Frontal cortex (tissue), 4 donors: ENCODE measurements at places on chromosomes 6 and 20. TPM values are rescaled to one million over a fixed set of nuclear protein-coding genes. Genes with fewer than 3 reads are reported as not detected.
A peak's percentile ranks its signal among the peaks of the same experiment; 100 is the strongest.

GRCh38 chr6:113591896-113592827 is 265.0 kb upstream of the MARCKS start:
- DNase-seq: no peak

DNA sequence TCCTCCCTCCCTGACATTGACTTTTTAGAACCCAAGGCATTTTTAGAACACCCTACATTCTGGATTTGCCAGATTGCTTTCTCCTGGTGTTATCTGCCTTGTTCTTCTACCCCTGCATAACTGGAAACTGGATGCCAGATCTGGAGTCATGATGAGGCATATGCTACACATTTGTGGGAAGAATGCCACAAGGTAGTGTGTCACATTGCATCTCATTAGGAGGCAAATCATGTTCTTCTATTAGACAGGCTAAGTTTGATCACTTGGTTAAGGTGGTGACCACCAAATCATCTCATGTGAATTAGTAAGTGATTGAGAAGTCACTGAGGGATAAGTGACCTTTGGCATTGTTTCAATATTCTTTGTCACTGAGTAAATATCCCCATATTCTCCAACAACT is 12.9 kb upstream of the NKX2-2 start:
- DNase-seq: no peak

DNA sequence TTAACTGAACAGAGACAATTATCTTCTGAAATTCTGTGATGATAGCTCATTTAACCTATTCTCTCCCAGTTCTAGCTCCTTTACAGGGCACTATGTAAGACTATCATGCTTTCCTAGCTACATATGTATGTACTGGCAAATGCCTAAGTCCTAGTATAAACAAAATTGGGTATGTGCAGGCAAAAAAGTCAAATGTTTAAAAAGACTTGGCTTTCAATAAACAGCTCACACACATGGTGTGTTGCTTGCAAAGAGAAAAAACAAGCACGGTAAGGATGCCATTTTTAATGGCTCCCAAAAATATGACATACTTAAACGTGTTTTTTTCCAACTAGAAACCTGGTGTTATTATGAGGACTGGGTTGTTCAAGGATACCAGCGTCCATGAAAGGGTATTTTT is 44.8 kb downstream of the TOMM6 start:
- no peak for DNase-seq

DNA sequence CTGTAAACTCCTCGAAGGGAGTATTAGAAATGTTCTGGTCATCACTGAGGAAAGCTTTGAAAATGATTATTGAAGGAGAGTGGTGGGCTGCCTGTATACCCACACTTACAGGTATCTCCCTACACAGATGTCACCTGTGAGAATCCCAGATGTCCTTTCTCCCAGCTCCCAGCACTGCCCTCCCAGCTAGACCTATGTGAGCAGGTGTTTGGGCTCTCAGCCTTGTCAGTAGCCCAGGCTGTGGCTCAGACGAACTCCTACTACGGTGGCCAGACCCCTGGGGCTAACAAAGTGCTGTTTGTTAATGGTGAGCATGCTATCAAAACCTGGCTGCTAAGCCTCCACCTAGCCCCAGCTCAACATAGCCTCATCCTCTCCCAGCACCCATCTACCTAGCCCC is 7.1 kb downstream of the PRSS16 start:
- DNase-seq: no peak

DNA sequence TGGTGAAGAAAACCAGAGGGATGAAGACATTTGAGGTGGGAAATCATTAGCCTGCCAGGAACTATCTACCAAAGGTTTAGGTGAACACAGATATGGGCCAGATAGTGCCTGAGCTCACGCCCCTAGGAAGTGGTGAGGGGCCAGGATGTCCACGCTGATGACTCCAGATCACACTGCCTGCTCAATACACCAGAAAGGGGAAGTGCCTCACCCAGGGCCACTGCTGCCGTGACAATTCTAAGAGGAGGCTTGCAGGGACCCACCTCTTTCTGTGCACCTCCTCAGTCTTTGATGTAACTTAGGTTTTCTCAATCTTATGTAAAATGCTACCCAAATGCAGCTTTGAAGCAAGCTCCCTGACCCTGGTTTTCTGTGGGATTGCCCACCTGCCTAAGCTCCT is 5.4 kb upstream of the RAB44 start:
- no peak for DNase-seq

Gene KIAA1755
- total RNA-seq: 1.2 TPM

Gene RHAG
- total RNA-seq: 0.41 TPM

DNA sequence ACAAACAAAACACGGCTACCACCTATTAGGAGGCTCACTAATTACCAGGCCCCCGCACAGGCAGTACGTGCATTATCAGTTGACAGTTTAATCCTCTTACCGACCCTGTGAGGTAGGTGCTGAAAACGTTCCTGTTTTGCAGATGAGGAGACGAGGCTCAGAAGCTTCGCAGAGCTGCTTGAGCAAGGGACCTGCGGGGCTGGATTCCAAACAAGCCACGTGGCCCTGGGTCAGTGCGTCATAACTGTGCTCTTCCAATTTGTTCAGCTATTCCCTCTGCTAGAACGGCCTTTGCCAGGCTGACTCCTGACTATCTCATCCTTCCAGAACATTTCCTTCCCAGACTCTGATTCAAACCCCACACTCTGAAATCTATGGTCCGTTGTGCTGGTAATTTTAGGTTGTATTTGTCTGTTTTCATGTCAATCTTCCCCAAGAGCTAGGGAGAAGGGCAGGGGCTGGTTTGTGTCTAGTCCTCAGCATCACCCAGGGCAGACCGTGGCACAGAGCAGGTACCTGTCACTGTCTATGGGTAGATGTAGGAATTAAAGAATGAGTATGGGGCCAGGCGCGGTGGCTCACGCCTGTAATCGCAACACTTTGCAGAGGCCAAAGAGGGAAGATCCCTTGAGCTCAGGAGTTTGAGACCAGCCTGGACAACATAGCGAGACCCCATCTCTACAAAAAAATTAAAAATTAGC is 28.8 kb upstream of the TLDC2 start:
- DNase-seq: peak; percentile 63

DNA sequence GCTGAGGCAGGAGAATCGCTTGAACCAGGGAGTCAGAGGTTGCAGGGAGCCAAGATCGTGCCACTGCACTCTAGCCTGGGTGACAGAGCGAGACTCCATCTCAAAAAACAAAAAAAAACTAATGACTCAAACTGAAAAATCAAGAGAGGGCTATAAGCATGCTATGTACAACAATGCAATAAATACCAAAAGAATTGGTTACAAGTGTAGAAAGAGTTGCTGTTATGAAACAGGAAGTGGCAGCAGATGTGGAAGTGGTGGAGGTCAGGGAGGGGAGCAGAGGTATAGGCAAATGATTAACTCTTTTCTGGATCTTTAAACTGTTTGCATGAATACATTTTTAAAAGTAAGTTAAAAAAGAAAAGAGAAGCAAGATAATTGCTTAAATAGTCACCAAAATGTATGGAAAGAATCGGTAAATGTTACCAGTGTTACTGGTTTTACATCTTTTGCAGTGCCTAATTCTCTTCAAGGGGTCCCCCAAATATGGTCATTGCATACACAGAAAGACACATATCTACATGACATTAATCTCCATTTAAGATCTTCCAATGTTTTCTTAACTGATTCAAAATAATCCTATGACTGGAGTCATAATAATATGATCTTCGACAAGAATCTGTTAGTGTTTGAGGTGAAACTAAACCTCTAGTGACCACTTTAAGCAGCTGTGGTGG is 15.0 kb downstream of the CALHM6 start:
- no peak for DNase-seq

Gene PSORS1C1
- total RNA-seq: not detected

Gene MICB
- total RNA-seq: 0.41 TPM

DNA sequence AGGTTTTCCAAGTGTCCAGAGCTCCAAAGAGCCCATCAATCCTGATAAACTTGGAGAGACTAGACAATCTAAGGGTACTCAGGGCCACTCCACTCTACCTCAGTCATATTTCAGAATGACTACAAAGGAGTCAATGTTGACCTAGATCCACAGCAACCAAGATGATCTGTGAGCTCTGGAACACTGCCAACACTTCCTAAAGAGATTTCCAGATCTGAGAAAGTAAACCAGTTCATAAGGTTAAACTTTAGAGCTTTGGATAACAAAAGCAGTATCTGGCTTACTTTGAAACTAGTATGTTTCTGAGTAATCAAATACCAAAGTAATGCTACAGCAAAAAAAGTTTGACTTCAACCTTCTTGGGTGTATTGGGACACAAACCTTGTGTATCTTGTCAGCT is 122.7 kb downstream of the BTBD9 start:
- DNase-seq: no peak

GRCh38 chr6:52704060-52704459 is 33.1 kb downstream of the TMEM14A start:
- DNase-seq: no peak

DNA sequence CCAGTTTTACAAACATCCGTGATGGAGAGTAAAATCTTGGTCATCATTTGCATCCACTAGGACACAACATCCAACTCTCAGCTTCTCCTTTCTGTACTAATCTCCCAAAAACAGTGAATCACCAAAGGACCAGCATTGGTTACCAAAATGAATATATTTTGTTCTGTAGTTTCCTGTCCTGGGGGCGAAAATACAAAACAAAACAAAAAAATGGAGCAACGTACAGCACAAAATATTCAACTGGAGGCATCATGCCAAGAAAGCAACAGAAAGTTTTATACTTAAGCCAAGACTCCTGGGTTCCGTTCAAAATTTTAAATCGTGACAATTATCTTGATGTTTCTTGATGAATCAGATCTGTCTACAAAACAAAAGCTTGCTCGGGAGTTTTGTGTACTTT is 126.6 kb upstream of the CCDC28A start:
- no peak for DNase-seq

GRCh38 chr6:118551063-118552053 is 3.3 kb downstream of the PLN start:
- peak; percentile 30 for DNase-seq

DNA sequence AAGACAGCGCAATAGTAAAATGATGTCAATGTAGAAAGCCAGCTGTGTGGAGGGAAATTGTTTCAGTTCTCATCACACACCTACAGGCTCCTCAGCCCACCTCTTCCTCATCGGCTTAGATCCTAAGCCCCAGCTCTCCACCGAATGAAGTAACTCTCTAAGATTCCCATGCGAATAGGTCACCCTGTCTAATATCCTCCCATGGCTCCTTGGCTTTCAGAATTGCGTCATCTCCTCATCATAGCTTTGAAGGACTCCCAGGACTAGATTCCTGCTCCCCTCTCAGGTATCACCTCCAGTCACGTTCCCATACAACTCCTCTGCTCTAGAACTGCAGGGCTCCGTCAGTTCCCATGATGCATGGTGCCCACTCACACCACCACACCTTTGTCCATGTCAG is 16.2 kb upstream of the SLC22A16 start:
- DNase-seq: no peak

GRCh38 chr20:44688053-44688625 is 27.0 kb upstream of the CCN5 start:
- DNase-seq: no peak

DNA sequence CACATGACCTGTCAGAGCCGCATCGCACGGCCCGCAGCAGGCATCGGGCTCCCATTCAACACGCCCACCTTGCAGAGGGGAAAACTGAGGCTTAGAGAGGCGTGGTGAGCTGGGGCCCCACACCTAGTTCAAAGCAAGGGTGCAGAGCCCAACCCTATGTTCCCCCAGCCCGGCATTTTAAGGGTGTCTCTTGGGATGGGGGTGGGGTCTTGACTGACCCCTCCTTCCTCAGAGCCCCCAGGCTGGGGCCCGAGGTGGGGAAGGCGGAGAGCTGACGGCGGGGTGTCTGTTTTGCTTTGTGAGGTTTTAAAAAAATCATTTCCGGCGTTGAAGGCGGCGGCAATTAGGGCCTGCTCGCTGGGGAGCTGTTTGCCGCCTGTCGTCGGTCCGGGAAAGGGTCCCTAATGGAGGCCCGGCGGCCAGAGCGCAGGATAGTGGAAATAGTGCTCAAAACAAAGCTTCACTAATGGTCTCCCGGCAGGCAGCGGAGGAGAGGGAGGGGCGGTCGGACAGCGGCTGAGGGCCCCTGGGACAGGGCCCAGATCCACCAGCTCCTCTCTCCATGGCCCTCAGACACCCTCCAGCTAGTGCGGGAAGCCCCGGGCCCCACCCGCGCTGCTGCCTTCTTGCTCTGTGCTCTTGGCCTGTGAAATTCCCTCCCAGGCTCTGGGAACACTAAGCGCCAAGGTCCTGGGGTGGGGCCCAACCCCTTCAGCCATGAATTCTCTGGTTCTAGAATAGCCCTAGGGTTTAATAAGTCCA is 11.9 kb downstream of the VSTM2L start:
- no peak for DNase-seq

Gene SUPT3H
- total RNA-seq: 63.6 TPM

DNA sequence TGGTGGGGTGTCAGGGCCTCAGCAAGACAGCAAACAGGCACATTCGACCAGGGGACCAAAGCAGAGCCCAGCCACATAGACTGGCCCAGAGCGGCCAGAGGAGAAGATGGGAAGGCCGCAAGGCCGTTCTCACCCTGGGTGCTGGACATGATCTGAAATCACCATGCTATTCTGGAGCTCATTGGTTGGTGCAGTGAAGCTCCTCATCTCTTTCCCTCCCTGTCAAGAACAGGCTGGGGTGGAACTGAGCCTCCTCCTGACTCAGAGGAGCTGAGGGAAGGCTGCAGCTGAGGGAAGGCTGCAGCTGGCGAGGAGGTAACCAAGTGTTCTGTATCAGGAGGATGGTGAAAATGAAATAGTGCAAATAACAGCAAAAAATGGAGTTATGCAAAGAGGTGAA is 80.0 kb downstream of the AKAP7 start:
- no peak for DNase-seq

DNA sequence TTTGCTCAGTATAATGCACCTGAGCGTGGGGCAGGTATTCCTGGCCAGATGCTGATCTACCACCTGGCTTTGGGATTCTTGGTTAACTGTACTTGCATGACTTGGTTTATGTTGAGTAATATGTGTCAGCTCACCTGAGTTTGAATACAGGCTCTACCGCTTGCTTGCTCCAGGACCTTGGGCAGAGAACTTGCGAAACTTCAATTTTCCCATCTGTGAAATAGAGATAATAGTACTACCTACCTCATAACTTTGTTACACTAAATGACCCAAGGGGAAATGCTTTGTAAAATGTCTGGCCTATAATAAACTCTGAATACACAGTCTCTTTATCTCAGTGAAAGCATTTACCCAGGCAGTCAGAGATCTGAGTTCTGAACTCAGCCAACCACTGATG is 51.8 kb downstream of the SCAND1 start:
- no peak for DNase-seq

- DNase-seq: no peak
Measured at GRCh38 chr6:32890831-32891230, 36.8 kb downstream of the PSMB9 start.

Gene OR11A1
- not detected for total RNA-seq

DNA sequence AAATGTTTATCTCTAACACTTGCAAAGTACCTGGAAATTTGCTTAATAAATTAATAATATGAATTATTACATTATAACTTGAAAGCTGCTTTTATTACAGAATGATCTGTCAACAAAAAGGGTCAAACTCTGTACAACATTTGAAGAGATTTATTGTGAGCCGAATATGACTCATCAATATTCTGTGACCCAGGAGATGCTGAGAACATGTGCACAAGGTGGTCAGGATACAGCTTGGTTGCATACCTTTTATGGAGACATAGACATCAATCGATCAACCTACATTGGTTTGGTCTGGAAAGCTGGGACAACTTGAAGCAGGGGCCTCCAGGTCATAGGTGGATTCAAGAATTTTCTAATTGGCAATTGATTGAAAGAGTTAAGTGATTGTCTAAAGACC is 79.0 kb downstream of the RNASET2 start:
- no peak for DNase-seq

- DNase-seq: no peak
Measured at GRCh38 chr20:1301031-1301529, 27.9 kb downstream of the SDCBP2 start.
